Transverse colon (tissue), 4 donors: ENCODE measurements at places on chromosomes 5 and 9.
A peak's percentile ranks its signal among the peaks of the same experiment; 100 is the strongest.

- H3K4me3 ChIP-seq: no peak overlapping the region
- no peaks in the 10 kb centered on the region for H3K4me1 ChIP-seq
- no peak for DNase-seq
- H3K27me3 ChIP-seq: no peaks in the 10 kb centered on the region
- no peaks in the 10 kb centered on the region for H3K36me3 ChIP-seq
Observed at GRCh38 chr5:168712280-168712924, 133.2 kb upstream of the PANK3 start.

DNA sequence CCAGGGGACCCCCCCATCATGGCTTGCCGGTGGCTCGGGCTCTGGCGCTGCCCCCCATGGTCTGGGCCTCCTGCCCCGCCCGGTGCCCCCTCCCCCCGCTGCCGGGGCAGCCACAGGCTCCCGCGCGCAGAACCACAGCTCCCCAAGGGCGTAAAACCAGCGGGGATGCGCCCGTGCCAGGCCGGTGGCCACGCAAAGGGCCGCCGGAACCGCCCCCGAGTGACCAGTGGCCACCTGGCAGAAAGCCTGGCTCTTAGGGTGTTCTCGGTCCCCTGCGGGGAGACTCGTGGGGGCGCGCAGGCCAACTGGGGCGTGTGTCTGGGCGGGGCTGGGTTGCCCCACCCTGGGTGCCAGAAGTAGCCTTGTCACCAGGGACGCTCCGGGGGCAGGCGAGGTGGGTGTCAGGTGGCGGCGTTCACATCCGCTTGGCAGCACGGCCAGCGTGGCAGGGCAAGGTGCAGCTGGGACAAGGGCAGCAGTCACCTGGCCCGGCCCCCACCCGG lies 515 bp upstream of the AGPAT2 start:
- peak overlapping the region; percentile 90 for H3K27ac ChIP-seq
- no peaks in the 10 kb centered on the region for H3K36me3 ChIP-seq
- H3K4me3 ChIP-seq: peak overlapping the region; percentile 70
- H3K27me3 ChIP-seq: no peaks in the 10 kb centered on the region
- DNase-seq: peak; percentile 87

- no peak overlapping the region for H3K4me3 ChIP-seq
- H3K27me3 ChIP-seq: no peaks in the 10 kb centered on the region
- peaks cover 33% of the 10 kb centered on the region for H3K4me1 ChIP-seq
- no peaks in the 10 kb centered on the region for H3K36me3 ChIP-seq
Observed at GRCh38 chr5:54176066-54176830, 134.1 kb downstream of the ARL15 start.

DNA sequence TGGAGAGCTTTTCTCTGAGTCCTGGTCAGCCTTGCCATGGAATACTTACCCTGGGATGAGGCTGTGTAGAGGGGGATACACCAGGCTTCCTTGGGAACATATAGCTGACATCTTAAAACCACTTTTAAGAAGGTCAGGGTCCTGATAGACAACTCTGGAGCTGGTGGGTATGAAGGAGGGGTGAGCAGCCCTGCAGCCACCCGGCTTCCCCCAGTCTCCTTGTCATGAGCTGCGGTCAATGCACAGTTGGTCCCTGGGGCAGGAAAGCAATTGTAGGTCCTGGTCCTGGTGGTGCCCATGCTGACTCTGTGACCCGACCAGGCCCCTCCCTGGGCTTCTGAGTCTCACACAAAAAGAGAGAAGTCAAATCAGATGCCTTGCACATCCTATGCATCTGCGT lies 63.6 kb downstream of the MRPL36 start:
- DNase-seq: no peak
- no peak overlapping the region for H3K27ac ChIP-seq
- no peaks in the 10 kb centered on the region for H3K4me1 ChIP-seq

DNA sequence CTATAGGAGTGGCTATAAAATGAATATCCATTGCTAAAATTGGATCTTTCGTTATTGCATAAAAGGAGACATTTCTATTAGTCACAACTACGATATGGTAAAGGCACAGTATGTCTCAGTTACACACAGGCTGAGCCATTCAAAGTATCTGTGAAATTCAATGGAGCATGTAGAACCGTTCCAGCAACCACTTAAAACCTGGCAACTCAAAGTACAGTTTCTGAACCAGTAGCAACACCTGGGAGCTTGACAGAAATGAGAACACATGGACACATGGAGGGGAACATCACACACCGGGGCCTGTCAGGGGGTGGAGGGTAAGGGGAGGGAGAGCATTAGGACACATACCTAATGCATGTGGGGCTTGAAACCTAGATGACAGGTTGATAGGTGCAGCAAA lies 15.4 kb downstream of the POC5 start:
- H3K36me3 ChIP-seq: peaks cover 1% of the 10 kb centered on the region
- H3K4me1 ChIP-seq: no peaks in the 10 kb centered on the region
- H3K4me3 ChIP-seq: no peak overlapping the region
- H3K27me3 ChIP-seq: no peaks in the 10 kb centered on the region

DNA sequence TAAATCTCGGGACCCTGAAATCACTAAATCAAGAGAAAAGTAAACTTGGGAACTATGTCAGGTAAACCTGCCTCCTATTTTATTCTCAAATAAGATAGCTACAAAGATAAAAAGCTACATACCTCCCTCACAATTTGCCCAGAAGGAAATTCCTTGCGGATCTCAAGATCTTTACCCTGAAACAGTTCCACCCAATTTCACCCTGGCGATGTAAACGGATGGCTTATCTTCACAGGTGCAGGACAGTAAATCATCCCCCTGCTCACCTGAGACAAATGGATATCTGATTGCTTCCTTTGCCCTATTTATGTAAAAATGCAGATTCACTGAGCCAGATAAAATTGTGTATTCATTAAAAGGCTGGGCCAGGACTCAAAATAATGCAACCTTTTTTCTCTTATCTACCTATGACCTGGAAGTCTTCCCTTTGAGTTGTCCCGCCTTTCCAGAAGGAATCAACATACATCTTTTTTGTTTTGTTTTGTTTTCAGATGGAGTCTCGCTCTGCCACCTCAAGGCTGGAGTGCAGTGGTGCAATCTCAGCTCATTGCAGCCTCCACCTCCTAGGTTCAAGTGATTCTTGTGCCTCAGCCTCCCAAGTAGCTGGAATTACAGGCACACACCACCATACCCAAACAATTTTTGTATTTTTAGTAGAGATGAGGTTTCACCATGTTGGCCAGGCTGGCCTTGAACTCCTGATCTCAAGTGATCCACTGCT lies 13.8 kb downstream of the TMEM267 start:
- no peaks in the 10 kb centered on the region for H3K36me3 ChIP-seq
- H3K27ac ChIP-seq: no peak overlapping the region
- H3K27me3 ChIP-seq: no peaks in the 10 kb centered on the region
- no peaks in the 10 kb centered on the region for H3K4me1 ChIP-seq
- H3K4me3 ChIP-seq: no peak overlapping the region

- no peaks in the 10 kb centered on the region for H3K4me1 ChIP-seq
- no peak overlapping the region for H3K4me3 ChIP-seq
- H3K36me3 ChIP-seq: no peaks in the 10 kb centered on the region
- no peaks in the 10 kb centered on the region for H3K27me3 ChIP-seq
Observed at GRCh38 chr5:136840601-136841000, 475.3 kb upstream of the TRPC7 start.

- no peaks in the 10 kb centered on the region for H3K27me3 ChIP-seq
- H3K36me3 ChIP-seq: no peaks in the 10 kb centered on the region
- no peak overlapping the region for H3K27ac ChIP-seq
Observed at GRCh38 chr5:114416254-114416653, 54.4 kb downstream of the KCNN2 start.

DNA sequence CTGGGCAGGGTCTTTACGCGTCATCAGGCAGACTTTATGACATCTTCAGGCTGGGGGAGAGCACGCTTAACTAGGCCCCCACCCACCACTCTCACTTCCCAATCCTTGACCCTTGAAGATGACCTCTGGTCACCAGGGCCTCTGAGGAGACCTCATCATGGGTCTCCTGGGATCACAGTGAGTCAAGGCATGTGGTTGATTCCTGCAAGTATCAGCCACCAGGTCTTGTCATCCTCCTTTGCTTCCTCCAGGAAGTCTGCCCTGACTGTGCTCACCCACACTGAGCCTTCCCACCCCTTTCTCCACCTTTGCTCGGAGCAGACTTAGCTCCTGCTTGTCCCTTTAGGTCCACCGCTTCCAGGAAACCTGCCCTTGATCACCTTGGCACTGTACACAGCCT lies 17.3 kb downstream of the ODF2 start:
- peaks cover 3% of the 10 kb centered on the region for H3K4me1 ChIP-seq
- H3K4me3 ChIP-seq: no peak overlapping the region
- no peak overlapping the region for H3K27ac ChIP-seq
- H3K36me3 ChIP-seq: no peaks in the 10 kb centered on the region
- no peak for DNase-seq
- H3K27me3 ChIP-seq: no peaks in the 10 kb centered on the region

- no peak for DNase-seq
- H3K27me3 ChIP-seq: no peaks in the 10 kb centered on the region
- H3K27ac ChIP-seq: peak overlapping the region; percentile 41
- H3K4me3 ChIP-seq: no peak overlapping the region
- H3K4me1 ChIP-seq: peaks cover 5% of the 10 kb centered on the region
- no peaks in the 10 kb centered on the region for H3K36me3 ChIP-seq
Observed at GRCh38 chr5:91306497-91306896, 76.6 kb downstream of the ARRDC3 start.

GRCh38 chr5:22780756-22781155 lies 72.4 kb downstream of the CDH12 start:
- no peaks in the 10 kb centered on the region for H3K4me1 ChIP-seq
- no peaks in the 10 kb centered on the region for H3K27me3 ChIP-seq
- no peak for DNase-seq
- no peak overlapping the region for H3K4me3 ChIP-seq
- no peak overlapping the region for H3K27ac ChIP-seq

DNA sequence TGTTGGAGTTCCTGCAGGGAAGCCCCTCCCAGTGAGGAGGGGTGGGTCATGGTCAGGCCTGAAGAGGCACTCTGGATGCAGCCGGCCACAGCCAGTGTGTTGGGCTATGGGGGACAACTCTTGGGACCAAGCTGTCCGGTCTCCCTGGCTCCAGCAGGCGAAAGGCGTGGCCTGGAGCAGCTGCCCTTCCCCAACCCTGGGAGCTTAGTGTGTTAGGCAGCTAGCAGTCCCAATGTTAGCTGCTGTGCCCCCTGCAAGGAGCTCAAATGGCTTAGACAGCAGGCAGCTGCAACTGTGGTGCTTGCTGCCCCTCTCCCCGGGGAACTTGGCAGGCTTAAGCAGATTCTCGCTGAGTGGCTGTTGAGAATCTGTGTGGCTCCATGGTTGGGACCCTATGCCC lies 67.5 kb upstream of the ACTBL2 start:
- DNase-seq: no peak
- no peak overlapping the region for H3K27ac ChIP-seq
- H3K36me3 ChIP-seq: no peaks in the 10 kb centered on the region
- no peaks in the 10 kb centered on the region for H3K4me1 ChIP-seq

- no peak for DNase-seq
- no peak overlapping the region for H3K4me3 ChIP-seq
- H3K27me3 ChIP-seq: no peaks in the 10 kb centered on the region
- no peaks in the 10 kb centered on the region for H3K36me3 ChIP-seq
- H3K27ac ChIP-seq: no peak overlapping the region
Observed at GRCh38 chr5:85647349-85648127, 970.2 kb upstream of the COX7C start.

DNA sequence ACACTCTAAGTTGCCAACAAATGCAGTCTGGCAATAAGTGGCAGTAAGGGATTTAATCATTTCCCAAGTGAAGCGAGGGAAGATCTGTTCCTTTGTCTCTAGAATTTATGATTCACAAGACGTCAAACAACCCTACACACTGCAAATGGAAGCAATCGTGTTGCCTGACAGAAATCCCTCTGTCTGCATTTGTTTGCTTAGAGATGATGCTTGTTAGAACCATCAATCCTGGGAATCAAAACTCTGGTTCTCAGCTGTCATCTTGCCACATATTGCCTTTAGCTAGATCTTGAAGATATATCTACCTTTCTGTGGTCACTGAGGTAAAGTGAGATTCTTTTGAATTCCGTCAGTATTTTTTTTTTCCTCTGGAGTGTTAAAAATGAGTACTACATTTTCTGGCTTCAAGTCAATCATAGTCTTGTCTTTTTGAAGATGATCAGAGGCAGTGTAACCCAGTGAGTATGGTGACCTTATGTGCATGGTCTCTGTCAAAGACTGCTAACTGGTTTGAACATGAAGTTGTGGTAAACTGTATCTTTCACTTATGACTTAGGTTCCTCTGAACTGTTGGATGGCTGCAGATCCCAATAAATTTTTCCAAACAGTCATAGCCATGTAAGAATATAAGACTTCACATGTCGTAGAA lies 106.4 kb upstream of the STARD4 start:
- no peaks in the 10 kb centered on the region for H3K27me3 ChIP-seq
- H3K36me3 ChIP-seq: no peaks in the 10 kb centered on the region
- no peak for DNase-seq
- H3K27ac ChIP-seq: no peak overlapping the region

DNA sequence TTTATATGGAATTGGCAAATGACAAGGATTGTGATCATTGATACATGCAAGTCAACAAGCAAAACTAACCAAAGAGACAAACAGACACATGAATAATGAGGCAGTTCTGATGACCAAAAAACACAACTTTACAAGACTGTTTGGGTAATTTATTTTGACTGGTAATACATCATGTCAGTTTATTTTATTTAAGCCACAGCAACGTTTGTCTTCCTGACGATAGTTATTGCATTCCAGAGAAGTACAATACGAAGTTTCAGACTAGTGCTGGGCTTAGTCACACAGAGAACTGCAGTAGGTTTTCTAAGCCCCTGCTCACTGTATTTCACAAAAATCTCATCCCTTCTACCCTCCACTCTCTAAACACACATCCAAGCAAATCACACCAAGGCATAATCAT lies 514.2 kb downstream of the RAB3C start:
- H3K36me3 ChIP-seq: no peaks in the 10 kb centered on the region
- no peak overlapping the region for H3K27ac ChIP-seq
- H3K27me3 ChIP-seq: no peaks in the 10 kb centered on the region
- no peak for DNase-seq

DNA sequence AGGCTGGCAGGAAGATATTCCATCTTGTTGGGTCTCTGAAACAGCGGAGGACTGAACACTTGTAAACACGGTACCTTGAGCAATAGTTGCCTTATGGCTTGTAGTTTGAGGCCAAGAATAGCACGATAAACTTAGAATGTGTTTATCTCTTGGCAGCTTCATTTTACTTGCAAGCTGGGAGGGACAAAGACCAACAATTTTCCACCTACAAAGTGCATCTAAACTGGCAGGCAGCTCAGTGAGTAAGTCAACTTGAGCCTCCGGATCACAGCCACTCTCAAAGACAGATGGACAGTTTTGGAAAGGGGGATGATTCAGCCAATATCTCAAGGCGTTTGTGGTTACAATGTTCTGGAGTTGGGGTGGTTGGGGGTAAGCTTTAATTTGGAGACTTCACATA lies 652.6 kb downstream of the CETN3 start:
- H3K27me3 ChIP-seq: no peaks in the 10 kb centered on the region
- H3K4me1 ChIP-seq: peaks cover 7% of the 10 kb centered on the region
- no peak overlapping the region for H3K27ac ChIP-seq
- H3K4me3 ChIP-seq: no peak overlapping the region
- no peaks in the 10 kb centered on the region for H3K36me3 ChIP-seq

DNA sequence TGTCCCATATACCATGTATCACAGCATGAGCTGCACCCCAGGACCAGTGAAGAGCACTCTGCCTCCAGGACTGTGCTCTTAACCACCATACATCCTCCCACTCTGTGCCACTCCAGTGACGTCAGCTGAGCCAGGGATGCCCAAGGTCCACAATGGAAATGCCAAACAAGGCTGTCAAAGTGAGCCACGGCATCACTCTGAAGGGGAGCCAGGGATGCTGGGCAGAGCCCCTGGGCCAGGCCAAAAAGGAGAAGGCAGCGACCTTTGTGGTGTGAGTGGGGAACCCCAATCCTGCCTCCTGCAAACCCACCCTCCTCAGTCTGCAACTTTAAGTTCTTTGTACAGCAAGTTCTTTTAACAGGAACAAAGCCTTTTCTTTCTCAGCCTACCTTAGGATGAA lies 242.7 kb downstream of the SYK start:
- no peaks in the 10 kb centered on the region for H3K27me3 ChIP-seq
- H3K27ac ChIP-seq: no peak overlapping the region
- H3K36me3 ChIP-seq: no peaks in the 10 kb centered on the region
- no peaks in the 10 kb centered on the region for H3K4me1 ChIP-seq
